ENCODE measurements at places on chromosomes 7 and 10.
A peak's percentile ranks its signal among the peaks of the same experiment; 100 is the strongest.

DNA sequence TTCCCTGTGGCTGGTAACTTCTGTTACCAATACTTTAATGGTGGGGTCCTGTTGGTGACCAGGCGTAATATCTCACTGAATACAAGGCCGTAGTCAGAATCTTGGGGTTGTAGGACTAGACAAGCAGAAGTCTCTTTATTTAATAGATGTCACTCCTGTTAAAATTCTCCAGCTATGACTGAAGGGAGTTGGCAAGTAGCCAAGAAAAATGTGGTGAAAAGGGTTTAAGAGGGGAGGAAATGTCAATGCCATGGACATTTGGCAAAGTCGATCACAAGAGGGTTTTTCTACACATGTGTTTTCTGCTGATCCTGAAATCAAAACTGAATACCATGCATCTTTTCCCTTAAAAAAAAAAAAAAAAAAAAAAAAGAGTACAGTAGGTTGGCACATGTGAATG lies 533.5 kb downstream of the AUTS2 start:
- DNase-seq: no peak

- DNase-seq: no peak
Measured at GRCh38 chr10:119316002-119316358, 108.6 kb downstream of the GRK5 start.

DNA sequence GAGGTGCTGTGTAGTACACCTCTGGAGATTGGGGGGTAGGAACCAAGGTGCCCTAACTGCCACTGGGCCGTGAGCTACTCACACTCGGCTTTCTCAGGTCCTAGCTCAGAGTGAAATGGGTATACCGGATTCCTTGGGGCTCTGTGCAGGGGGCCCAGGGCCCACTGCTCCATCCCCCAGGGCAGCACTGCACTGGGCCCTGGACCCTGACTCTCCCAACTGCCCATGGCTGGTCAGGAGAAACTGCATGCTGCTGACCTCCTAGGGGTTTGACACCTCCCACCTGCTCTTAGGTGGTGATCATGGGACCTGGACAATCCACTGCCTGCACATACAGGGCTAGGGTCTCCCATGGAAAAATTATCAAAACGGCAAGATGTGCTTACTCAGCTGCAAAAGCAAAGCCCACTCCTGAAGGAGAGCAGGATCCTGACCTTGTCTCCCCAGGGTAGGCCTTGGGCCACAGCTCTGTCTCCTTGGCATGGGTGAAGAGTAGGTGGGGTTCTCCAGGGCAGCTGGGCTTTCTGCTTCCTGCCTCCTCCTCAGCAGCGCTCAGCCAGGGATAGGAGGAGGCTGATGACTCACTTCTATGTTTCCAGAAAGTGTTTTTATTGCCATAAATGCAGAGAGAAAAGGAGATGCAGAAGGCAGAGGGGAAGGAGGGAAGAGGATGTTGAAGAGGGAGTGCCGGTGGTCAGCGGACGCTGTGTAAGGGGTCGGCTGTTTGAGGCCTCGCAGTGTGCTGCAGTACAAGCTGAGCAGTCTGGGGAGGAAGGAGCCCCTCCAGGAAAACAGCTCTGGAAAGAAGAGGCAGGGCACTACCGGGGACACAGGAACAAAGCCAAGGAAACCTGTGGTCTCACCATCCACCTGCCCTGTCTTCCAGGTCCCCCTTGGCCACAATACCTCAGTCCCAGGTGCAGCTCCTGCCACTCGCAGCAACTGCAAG lies 107.8 kb downstream of the ARHGAP22 start:
- DNase-seq: peak; percentile 7

GRCh38 chr10:27801171-27801785 lies 55.7 kb upstream of the MKX start:
- no peak for DNase-seq

- DNase-seq: peak; percentile 29
Measured at GRCh38 chr7:1939434-1940401, 269.6 kb downstream of the ELFN1 start.

DNA sequence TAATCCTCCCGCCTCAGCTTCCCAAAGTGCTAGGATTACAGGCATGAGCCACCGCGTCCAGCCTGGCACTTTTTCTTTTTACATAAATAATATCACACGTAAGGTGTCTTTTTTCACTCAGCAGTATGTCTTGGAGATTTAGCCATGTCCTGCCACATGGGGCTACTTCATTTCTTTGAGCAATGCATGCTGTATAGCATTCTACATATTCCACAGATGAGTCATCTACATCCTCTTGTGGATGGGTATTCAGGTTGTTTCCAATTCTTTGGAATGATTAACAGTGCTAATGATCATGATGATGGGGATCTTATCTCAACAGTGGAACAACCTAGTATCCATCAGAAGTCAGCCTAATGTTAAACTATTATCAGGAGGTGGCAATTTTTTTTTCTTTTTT lies 50.8 kb downstream of the ZNF503 start:
- DNase-seq: peak; percentile 54
